ENCODE measurements at places on chromosomes 5 and 9.

- DNase-seq = no peak
Measured at GRCh38 chr5:57348376-57349140, 134.1 kb downstream of the ACTBL2 start.

- DNase-seq = no peak
Measured at GRCh38 chr5:14242447-14242846, 99.3 kb downstream of the TRIO start.

DNA sequence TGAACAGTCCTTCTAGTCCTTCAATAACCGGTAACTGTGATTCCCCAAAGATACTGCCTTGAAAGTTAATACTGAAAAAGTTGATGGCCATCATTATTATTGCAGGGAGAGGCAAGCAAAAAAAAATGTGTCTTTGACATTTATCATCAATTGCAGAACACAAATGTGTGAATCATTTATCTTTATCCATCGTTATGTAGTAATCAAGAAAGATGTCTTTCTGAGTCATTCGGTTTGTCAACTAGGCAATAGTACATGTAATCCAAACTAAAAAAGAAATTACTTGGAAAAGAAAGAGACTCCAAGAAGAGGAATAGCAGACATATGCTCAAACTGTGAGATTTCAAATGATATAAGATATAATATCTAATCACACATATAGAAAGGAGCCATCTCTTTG, 473.0 kb downstream of the CETN3 start:
- DNase-seq = no peak

DNA sequence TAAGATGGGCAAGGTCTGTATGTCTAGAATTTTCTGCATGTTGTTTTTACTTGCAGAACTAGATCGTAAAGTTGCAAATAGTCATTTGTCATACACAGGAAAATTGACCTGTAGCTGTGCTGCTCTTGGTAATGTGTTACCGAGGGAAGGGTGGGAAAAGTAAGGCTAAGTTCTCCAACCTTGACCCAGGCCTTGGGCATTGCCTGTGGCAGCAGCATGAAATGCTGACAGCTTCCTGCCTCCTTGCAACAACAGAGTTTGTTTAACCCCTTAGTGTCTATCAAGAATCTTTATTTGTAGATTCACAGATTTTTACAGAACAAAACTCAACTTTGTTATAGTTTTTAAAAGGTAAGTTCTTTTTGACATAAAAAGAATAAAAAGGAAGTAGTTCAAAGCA, 48.3 kb downstream of the ERCC6L2 start:
- DNase-seq = no peak

DNA sequence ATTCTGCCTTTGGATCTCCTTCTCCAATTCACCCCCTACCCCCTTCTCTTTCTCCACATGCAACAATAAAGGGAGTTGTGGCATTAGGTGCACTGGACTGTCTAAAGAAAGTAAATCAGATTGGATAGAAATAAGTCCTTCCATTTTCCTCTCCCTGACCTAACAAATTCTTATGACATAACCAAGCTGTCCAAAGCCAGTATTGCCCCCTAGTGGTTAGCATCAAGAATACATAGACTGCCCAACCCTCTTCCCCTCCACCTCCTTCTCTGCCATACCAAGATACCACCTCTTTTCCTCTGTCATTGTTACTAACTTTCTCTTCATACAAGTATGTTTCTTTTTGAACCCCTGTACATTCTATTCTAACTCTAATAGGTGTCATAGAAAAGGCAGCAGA, 45.7 kb downstream of the PPARGC1B start:
- DNase-seq = no peak

DNA sequence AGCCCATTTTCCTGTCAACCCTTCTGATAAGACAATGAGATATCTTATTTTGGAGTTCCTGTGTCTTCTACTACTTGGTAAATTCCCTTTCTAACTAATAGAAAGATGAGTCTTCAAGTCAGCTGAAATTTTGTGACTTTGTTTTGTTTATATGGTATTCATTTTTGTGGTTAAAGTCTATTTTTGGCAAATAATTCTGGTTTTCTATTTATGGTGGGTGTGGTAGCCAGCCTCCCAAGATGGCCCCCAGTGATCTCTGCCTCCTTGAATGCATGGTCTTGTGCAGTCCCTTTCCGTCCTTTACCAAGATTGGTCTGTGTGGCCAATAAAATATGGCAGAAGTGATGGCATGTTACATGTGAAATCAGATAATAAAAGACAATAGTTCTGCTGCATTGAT, 91.5 kb downstream of the NR3C1 start:
- no peak for DNase-seq

GRCh38 chr9:136010615-136011361, 49.6 kb upstream of the UBAC1 start:
- DNase-seq = no peak

GRCh38 chr5:138873466-138874221, 1.5 kb downstream of the LRRTM2 start:
- no peak for DNase-seq

GRCh38 chr9:122338994-122339393, 31.8 kb upstream of the PTGS1 start:
- DNase-seq = no peak

- DNase-seq = no peak
Measured at GRCh38 chr9:113479174-113479621, 15.7 kb downstream of the RGS3 start.

GRCh38 chr9:112091810-112092209, 83.3 kb downstream of the SUSD1 start:
- DNase-seq = no peak

GRCh38 chr9:119689879-119690278, 320.6 kb upstream of the BRINP1 start:
- no peak for DNase-seq

DNA sequence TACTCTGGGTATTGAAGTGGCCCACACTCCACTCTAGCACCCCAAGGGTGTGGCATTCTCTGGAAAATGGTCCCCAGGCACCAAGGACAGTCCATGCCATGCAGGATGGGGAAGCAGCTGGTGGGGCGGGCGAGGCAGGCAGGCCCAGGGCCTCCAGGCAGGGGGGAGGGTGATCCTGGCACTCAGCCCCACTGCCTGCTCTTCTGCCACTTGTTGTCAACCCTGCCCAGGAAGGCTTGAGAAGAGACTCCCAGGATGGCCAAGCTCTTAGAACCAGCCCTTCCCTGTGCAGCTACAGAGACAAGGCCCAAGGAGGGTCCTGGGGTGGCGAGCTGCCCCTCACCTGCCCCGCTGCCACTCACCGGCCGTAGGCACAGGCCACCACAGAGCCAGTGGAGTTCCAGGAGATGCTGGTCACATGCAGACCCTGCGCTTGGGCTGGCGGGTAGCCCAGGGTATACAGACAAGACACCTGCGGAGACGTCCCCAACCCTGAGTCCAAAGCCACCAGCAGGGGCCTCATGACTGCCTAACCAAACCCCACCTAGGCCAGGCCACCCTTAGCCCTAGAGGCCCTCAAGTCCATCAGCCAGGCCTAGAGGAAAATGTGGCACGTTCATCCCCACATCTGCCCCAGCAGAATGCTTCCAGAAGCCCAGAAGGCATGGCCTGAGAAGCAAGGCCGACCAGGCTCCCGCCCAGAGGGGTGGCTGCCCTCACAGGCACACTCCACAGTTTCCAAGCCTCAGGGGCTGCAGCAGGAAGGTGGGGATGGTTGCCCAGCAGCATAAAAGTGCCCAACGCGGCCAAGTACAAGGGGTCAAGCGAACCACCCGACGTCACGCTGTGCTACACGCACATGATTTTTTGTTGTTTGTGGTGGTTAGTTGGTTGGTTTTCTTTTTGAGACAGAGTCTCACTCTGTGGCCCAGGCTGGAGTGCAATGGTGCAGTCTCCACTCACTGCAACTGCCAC, 19.8 kb downstream of the DYNC2I2 start:
- no peak for DNase-seq

DNA sequence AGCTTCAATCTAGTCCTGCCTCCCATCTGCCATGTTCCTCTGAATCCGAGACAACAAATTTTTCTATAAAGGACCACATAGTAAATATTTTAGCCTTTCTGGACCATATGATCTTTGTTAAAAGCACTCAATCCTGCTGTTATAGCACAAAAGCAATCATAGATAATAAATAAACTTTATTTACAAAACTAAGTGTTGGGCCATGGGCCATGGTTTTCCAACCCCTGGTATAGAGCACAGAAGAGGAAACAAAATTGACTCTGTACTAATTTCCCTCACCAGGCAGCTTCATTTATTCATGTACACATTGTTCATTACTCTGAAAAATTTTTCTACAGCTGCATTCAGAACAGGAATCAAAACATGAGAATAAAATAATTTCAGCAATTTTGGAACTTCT, 288.9 kb downstream of the AGTPBP1 start:
- no peak for DNase-seq

DNA sequence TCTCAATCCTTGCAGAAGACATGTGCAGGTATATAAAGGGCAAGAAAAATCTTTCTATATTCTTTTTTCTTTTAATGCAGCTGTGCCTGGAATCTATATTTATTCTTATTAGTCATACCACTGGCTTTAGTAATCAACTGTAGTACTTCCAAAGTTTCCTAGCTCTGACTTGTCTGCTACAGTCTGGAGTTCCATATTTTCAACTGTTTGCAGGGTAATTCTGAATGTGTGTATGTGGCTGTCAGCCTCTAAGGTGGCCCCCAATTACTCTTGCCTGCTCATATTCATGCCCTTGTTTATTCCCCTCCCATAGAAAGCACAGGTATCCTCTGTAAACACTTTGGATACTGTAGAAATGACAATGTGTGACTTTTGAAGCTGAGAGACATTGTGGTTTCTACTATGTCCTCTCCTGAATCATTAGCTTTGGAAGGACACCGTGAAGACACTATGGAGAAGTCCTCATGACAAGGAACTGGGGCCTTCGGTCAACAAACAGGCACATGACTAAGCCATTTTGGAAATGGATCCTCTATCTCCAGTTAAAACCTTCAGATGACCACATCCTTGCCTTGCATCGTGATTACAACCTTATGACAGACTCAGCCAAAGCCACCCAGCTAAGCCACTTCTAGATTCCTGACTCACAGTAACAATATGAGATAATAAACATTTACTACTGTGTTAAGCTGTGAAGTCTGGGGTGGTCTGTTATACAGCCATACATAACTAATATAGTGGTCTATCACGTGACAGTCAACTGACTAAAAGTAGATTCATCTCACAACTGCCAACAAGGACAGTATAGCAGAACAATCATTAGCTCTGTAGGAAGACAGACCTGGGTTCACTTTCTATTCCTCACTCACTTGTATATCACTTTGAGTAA, 49.5 kb upstream of the SUSD1 start:
- DNase-seq = no peak

Data from cortex of kidney (tissue), 1 donor.